ENCODE measurements at places on chromosomes 13 and 19.

DNA sequence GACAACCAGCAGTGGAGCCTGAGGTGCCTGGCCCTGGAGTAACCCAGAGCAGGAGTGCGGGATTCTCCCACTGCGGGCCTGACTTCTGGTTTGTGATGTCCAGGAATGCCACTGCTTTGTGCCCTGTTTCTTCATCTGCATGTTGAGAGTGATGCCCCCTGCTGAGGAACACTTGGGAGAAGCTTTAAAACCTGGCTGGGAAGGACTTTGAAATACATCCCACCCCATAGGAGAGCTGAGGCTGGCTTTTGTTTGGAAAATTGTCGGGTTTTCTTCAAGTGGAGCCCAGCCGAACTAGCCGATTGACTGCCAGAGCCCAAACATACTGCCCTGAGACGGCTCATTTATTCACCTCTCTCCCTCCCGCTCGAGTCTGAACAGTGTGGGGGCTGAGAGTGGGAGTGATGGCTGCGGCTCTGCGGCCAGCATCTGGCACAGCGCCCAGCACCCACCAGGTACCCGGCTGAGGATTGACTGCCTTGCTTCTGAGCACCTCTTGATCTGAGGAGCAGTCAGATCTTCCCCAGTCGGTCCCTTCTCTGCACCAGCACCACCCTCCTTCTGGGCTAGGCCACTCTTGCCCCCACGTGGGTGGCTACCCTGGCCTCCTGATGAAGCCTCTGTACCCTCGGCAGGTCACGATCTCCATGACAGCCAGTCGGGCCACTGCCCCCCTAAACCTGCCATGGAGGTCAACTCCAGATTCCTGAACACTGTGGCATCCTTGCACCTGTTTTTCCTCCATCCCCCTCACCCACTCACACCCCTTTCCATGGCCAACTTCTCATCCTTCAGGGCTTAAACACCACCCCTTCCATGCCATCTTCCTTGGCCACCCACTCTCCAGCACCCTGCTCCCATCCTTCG is 148.9 kb downstream of the SIPA1L3 start:
- no peak for DNase-seq

GRCh38 chr19:13014101-13014920 is 19.0 kb downstream of the NFIX start:
- no peak for DNase-seq

- DNase-seq: no peak
Observed at GRCh38 chr19:41156207-41156606, 36.8 kb upstream of the CYP2S1 start.

DNA sequence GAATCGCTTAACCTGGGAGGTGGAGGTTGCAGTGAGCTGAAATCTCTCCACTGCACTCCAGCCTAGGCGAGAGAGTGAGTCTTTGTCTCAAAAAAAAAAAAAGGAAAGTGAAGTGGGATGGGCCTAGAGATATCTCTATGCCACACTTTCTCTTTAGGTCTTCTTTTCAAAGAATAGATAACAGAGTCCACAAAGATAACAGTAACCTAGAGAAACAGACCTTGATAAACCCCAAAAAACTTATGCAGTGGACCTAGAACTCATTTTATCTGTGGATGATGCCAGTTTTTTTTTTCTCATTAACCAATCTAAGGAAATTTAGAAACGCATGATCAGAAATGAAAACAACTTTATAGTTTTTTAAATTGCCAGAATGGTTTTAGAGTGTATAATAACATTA is 227.4 kb downstream of the LHFPL6 start:
- no peak for DNase-seq

DNA sequence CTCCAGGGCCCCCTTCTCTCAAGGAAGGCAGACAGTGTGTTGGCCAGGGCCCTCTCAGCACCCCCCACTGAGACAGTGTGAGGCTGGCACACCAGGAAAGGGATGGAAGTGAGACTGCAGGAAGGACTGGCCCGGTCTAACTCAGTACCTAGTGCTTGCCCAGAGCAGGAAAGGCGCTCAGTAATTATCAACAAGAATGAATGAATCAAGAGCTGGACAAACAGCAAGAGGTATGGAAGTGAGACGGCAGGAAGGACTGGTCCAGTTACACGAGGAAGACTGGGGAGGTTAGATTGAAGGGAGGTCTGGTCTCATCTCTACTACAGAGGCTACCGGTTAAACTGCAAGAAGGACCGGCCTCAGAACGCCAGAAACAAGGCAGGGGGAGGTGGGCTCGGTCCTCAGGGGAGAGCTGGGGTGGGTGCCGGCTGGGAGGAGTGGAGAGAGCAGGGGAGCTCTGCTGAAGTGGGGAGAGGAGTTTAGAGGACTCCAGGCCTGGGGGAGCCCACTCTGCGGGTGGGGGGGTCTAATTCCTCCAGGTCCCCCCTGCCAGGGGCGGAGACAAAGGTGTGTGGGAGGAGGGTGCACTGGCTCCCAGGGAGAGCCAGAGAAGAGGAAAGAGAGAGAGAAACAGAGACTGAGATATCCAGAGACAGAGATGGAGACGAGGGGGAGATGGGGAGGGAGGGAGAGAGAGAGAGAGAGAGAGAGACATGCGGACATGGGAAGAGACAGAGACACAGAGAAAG is 1.1 kb downstream of the SLC8A2 start:
- DNase-seq: no peak

- no peak for DNase-seq
Observed at GRCh38 chr13:26183416-26183815, 38.7 kb downstream of the RNF6 start.

Data from stimulated activated CD8-positive, alpha-beta memory T cell treated with anti-CD3 and anti-CD28 coated beads, Interleukin-2, amount 100 ng/mL, for 1 hour (primary cell).